Caco-2 (cell line): ENCODE measurements at places on chromosomes 7 and 10.
A peak's percentile ranks its signal among the peaks of the same experiment; 100 is the strongest.

- DNase-seq, result no peak
These were observed 1277.1 kb upstream of the AUTS2 start for GRCh38 chr7:68321076-68321639.

DNA sequence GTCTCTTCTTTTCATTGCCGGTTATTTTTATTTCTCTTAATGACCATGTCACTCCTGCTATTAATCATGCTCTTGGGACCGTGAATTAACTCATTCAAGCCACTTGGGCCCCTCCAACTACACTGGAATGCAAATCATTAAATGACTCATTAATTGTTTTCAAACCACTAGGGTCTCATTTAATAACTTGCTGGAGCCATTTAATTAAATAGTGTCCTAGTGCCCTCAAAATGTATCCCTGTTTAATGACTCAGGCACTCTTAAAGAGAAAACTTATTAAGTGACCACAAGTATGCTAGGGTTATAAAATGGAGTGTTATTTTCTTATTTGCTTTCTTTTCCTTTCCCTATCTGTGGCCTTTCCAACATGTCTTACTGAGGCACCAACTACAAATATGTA is 73.0 kb downstream of the PLXDC2 start:
- DNase-seq, result no peak

GRCh38 chr7:98291717-98292116 is 10.2 kb downstream of the BRI3 start:
- DNase-seq, result no peak

DNA sequence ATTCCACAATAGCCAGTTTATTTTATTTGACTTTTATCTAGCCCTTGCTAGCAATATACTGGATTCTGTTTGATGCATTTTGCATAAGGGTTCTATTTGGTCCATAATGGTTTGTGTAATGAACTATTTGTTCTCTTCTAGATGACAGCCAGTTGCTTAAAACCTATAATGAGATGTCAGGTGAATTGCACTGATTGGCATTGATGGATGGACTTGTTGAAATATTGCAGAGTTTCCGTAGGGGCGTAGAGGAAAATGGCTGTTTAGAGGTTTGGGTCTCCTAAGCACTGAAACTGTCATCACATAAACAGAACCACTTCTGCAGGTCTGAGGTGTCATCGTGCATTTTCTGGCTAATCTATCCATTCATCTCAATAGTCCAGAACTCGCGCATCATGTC is 124.9 kb upstream of the HDAC9 start:
- DNase-seq, result no peak

DNA sequence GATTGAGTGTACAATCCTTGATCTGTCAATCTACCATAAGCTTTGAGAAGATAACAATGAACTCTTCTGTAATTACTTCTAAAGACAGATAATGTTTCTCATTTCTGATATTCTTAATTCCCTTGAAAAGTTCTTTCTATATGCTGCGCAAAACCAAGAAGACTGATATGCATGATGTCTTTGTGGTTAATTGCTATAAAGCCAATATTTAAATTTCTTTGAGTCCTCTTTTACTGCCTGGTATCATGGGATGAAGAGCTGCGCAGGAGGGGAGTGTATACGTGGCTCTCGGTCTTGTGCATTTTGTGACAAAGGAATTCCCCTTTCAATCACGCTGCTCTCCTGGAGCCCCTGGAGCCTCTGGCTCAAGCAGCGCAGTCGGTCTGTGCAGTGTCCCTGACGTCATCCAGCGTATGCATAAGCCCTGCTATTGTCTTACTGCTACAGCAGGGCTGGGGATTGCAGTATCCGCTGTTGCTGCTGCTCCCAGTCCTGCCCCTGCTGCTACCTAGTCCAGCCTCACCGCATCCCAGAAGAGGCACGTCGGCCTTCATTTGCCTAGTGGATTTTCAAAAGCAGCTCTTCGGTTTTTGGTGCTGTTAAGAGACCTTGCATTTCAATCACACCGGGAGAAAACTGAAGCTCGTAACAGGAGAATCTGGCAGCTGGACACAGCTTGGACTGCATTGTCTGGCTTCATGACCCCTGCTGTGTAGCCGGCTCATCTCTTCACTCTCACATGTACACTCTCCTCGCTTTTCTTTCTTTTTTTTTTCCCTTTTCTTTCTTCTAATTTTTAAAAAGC is 66.7 kb downstream of the ST7 start:
- DNase-seq, result peak; percentile 28

- peak; percentile 70 for DNase-seq
These were observed 17.1 kb upstream of the AMZ1 start for GRCh38 chr7:2670720-2671391.

DNA sequence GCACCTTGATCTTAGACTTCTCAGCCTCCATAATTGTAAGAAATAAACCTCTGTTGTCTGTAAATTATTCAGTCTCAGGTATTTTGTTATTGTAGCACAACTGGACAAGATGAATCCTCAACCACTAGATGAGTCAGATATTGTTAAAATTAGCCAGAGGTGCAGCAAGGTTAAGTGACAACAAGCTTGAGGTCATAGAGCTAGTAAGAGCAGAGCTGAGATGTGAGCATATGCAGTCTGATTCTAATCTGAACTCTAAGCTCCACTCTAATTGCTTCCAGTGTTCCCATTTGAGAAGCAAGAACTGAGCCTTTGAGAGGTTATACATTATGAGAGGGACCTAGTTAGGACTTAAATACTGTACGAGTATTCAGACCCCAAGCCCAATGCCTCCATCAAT is 93.1 kb downstream of the FZD1 start:
- no peak for DNase-seq

DNA sequence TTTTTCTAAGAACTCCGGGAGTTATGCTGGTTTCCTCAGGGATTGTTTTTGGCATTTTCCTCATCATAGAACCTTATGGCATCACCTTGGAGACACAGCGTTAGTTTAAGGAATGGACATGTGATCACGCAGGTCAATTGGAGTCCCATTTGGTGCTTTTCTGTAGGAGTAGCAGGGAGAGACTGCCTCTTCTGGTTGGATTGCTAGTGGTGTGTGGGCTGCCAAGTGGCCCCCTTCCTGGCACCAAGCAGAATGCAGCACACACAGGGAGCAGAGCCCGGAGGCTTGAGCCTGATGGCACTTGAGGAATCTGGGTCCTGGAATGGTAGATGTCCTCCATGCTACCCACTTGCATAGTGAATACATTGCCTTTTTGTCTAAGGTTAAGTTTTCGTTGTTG is 57.9 kb downstream of the SDK1 start:
- DNase-seq, result no peak

GRCh38 chr7:127838816-127839415 is 186.9 kb downstream of the SND1 start:
- no peak for DNase-seq

GRCh38 chr7:76016191-76016947 is 22.0 kb upstream of the TMEM120A start:
- no peak for DNase-seq

GRCh38 chr10:88901206-88901983 is 21.4 kb downstream of the STAMBPL1 start:
- no peak for DNase-seq

- DNase-seq, result no peak
These were observed 1016.4 kb upstream of the KCND2 start for GRCh38 chr7:119256446-119257131.

DNA sequence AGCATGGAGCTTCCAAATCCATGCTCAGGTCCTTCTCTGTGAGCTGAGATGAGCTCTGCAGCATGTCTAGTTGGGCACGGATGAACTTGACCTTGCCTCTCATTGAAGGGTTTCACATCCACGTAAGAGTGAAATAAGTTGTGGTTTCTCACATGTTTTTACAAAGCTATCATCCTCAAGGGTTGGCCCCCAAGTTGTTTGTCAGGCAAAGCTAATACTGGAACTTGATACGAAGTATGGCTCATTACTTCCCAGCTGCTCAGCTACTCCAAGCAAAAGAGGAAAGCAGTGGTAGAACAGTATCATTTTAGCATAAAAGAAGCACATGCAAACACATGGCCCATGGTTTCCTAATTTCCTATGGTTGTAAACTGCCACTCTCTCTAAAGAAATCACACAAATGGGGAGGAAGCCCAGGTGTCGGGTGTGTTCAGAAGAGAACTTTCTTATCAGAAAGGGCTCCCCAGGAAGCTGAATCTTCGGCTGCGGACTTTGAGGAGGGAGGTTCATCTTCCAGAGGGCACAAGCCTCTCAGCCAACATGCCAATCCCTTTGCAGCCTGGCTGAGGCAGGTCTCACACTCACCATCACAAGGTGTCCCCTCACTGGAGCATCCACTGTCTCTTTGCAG is 45.3 kb downstream of the PDLIM1 start:
- no peak for DNase-seq

DNA sequence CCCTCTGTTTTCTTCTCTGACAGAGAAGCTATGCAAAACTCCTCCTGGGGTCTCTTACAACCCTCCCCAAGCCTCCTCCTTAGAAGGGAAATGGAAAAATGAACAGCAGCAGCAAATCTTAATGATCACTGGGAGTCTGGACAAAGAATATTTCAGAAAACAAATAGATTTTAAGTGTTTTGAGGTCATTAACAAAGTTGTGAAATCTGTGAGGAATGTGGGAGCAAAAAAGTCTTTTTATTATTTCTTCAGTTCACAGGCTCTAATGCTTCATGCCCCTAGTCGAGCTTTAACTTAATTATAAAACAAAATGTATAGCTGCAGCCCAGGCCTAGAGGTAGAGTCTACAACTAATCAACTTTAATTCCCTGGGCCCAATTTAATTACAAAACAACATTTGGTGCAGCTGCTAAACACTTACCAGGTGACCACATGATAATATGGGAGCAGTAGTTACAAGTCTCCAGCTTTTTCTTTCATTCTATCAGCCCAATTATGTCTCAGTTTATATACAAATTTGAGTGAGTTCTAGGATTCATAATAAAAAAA is 293.2 kb downstream of the THSD7A start:
- DNase-seq, result no peak

DNA sequence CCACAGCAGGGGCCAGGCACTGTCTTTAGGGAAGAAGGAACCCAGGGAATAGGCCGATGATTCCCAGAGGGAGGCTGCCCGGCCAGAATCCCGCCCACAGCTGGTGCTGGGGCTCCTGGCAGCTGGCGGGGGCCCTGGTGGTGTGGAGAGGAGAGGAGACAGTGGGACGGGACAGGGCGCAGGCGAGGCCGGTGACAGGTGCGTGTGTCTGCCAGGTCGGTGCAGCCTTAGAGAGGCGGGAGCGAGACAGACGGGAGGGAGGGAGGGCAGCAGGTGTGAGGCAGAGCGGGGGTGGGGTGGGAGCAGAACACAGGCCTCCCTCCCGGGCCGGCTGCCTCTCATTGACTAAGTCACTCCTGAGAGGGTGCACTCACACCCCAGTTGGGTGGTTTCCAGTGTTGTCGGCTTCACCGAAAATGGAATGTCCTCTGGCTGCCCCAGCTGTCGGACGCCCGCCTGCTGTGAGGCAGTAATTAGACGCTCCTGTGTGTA is 55.2 kb downstream of the ELFN1 start:
- DNase-seq, result no peak

DNA sequence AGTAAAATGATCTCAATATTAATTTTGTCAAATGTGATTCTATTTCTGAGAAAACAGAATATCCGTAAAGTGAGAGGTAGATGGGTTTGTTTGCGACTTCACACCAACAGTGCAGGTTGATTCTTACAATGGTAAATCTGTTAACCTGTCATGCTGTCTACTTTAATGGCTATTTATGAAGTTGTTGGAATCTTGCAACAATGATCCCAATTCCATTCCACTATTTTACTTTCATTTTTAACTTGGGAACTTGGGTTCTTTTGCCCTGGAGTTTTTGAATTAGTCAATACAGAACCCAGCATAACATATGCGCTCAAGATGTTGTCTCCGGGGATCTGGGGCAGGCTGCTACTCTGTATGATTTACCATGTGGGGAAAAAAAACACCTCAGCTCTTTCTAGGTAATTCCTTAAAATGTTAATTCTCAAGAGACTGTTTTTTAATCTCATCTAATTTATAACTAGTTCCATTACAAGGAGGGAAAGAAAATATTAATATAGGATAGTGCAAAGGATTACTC is 1.2 kb downstream of the LGI1 start:
- DNase-seq, result no peak

- peak; percentile 92 for DNase-seq
These were observed at the start of gene HACD1 for GRCh38 chr10:17617031-17617911. Gene HACD1 (minus strand): TSS chr10:17617374. CDS start chr10:17617339, 35 bp downstream.

GRCh38 chr10:24127516-24127915 is 81.4 kb upstream of the KIAA1217 start:
- DNase-seq, result no peak

DNA sequence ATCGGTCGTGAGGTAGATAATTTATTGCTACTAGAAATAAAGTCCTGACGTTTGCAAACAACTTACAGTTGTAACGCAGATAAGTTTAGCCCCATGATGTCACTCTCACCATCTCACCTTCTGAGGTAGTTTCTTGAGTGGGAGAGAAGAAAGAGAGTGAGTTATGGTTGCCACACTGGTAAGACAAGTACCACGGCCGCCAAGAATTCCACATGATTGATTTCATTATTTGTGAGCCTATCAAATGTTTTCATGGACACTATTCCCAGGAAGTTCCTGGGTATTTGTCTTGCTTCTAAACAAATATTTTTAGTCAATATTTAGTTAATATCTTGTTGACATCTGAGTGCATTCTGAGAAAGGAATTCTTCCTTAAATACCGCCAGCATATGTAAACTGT is 339.4 kb upstream of the KIAA1217 start:
- no peak for DNase-seq

GRCh38 chr10:103514244-103514643 is 20.7 kb downstream of the NEURL1 start:
- DNase-seq, result no peak

- DNase-seq, result no peak
These were observed 17.1 kb downstream of the KCNK18 start for GRCh38 chr10:117214401-117214800.

GRCh38 chr7:72182036-72182435 is 230.1 kb downstream of the CALN1 start:
- DNase-seq, result no peak

- peak; percentile 54 for DNase-seq
These were observed 748 bp downstream of the PHTF2 start for GRCh38 chr7:77799078-77799964.

GRCh38 chr7:78043159-78043558 is 244.6 kb downstream of the PHTF2 start:
- no peak for DNase-seq

- no peak for DNase-seq
These were observed 79.6 kb downstream of the TNS3 start for GRCh38 chr7:47502240-47502877.

GRCh38 chr7:39095875-39096619 is 118.3 kb downstream of the POU6F2 start:
- DNase-seq, result no peak

GRCh38 chr10:111177379-111177778 is 100.5 kb downstream of the ADRA2A start:
- no peak for DNase-seq
